ENCODE measurements at places on chromosomes 4 and X. TPM values are rescaled to one million over a fixed set of nuclear protein-coding genes. Genes with fewer than 3 reads are reported as not detected.

DNA sequence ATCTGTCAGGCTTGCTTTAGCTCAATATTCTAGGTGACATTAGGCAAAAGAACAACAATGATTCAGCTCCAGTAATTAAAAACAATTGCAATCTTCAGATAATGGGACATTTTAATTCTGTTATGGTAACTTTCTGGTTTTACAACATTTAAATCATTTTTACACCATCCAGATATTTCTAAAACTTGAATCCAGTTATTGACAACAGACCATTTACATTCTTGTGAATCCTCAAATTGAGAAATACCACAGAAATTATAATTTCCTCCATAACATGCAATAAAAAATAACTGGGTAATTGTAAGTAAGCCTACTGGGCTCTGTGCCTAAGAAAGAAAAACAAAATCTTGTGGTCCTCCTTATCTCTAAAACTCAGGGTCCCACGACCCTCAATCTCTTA is 195.0 kb upstream of the S100G start:
- no peak for DNase-seq

DNA sequence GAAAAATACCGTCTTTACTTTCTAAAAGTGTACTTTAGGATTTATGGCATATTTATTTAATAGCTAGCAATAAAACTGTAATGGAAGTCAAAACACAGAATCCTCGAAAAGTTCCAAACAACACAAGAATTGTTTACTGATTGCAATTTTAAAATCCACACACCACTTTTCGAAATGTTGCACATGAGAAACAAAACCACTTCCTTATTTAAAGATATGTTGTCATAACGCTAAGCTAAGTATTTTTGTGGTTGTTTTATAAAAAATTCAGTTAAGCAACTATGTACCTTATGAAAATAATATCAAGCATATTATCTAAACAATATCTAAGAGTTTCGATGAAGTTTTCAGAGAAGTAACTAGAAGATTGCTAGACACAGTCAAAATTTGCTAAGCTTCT is 344 bp downstream of the TMPRSS11D start:
- DNase-seq: no peak

GRCh38 chr4:4532371-4533154 is 9.3 kb downstream of the STX18 start:
- no peak for DNase-seq

GRCh38 chr4:184423003-184423686 is 51.2 kb downstream of the IRF2 start:
- DNase-seq: no peak

DNA sequence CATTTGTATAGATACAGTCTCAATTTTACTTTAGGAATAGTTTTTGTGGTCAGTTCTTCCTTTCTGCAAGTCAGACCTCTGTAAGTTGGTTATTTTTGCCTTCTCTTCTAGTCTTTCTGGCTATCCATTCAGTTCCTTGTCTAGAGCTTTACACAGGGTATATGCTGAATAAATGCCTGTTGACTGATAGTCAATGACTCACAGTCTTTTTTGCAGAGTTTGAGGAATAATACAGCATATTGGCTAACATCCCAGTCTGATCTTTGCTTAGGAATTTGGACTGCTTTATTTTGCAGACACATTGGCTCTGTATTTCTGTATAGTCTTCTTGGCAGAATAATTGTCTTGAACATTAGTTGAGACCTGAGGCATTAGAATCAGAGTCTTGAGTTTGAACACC is 132.4 kb downstream of the MAGEC1 start:
- no peak for DNase-seq

DNA sequence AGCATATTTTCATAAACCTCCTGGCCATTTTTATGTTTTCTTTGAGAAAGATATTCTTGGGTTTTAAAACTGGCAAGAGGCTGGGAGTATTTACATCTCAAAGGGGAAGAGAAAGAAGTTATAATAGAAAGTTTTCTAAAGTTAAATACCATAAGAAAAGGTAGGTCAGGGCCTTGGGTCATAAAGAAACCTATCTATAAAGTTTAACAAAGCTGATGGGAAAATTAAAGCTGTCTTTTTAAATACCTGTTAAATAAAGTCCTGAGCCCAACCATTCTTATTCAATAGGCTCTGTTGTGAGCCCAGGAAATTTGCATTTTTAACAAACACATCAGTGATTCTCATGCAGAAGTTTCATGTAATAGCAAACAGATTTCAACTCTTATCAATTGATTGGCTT is 451.8 kb upstream of the INTU start:
- DNase-seq: no peak

Gene PRSS12
- total RNA-seq: 7.2 TPM

Gene STARD8
- total RNA-seq: 33.3 TPM

Gene RGN
- total RNA-seq: 0.65 TPM

Gene TMSB15A
- 1.1 TPM for total RNA-seq
